ENCODE measurements at places on chromosomes 1 and 21.
A peak's percentile ranks its signal among the peaks of the same experiment; 100 is the strongest.

GRCh38 chr1:57597036-57597435 lies 173.2 kb upstream of the DAB1 start:
- DNase-seq, result no peak

DNA sequence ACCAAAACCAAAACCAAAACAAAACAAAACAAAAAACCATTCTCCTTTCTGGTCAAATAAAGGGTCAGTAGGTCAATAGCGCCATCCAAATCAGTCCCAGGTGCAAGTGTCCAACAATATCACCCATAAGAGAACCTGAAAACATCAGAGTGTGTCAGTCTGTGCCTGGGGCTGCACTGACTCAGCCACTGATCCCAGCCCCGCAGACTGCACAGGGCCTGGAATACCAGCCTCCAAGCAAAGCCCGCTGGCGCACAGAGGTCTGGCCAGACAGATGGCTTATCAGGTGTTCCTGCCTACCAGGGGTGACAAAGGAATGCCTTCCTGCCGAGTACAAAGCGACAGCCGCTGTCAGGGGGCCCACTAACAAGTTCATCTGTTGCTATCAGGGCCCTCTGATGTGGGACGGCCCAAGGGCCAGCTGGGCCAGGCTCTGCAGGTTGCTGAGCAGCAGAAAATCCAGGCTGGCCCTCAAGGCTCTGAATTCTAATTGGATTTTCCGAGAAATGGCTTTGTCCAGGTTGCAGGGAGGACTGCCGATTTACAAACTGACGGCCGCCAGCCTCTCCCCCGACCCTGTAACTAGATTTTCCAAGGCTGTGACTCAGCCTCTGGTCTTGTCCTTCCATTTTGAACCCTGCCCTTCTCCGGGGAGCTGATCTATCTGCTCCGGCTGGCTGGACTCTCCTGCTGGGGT lies 13.7 kb upstream of the TMEM51 start:
- DNase-seq, result peak; percentile 64

DNA sequence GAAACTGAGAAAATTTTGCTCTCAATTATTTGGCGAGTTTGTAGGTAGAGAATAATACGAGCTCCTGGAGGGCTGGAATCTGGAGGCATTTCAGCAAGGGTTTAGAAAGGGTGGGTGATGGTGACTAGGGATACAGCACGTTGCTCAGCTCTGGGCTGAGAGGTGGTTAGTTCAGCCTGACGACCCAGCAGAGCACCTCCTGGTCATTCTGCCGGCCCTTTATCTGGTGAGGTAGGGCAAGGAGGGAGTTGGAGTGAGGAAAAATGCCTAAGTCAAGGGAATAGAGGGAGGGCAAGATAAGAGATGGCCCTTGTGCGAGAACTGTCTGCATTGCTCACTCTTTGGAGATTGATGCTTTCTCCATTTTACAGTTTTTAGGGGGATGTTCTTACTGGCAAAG lies 19.1 kb downstream of the GALNT2 start:
- DNase-seq, result no peak

DNA sequence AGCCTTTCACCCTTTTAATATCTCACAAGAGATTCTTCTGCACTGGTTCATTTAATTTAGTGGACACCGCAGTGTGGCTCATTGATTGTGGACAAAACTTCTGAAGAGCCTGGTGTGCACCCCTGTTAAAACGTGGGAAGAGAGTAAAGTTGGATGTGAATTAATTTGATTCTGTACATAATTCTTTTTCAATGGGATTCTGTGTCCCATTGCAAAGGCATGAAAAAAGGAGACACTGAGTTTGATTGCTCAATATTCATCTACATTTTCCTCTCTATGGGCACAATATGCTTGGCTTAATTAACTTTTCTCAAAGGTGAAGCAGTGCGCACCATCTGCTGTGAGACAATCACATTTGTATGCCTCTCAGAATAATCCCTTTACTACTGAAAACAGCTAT lies 95.1 kb downstream of the BARHL2 start:
- DNase-seq, result no peak

DNA sequence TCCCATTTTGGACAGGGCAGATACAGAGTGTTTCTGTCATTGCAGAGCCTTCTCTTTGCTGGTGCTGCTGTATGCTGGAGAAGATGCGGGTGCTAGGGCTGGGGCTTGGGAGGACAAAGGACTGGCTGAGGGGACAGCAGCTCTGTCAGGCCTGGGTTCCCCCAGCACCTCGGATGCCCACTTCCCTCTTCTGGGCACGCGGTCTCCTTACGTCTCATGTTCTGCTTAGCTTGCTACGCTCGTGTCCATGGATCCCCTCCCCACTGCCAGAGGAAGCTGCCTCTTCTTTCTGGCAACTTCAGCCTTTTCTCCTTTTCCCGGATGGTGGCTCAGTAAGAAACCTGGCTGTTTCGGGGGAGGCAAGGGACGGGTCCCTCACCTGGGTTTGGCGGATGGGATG lies 75.7 kb downstream of the ARHGEF10L start:
- no peak for DNase-seq

DNA sequence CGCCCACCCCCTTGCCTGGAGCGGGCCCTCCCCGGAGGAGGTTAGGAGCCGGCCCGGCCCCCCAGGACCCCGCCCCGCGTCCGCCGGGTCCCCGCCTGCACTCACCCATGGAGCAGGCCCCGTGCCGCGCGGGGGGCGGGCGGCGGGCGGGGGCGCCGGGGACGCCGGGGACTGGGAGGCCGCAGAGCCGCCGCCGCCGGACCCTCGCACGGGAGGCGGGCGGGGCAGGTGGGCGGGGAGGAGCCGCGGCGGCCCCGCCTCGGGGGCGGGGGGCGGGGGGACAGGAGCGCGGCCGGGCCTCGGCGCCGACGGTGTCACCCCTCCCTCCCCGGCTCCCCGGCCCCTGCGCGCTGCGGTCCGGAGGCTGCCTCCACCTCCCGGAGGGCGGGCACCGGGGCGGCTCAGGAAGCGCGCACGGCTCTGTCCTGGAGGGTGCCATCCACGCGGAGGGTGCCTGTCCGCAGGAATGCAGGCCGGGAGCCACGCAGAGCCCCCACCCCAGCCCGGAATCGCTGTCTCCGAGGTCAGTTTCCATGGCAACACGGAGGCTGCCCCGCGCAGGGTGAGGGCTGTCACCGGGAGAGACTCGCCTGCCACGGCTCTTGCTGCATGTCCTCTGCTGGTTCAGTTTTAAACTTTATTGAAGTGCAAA lies 5.9 kb upstream of the PLEKHG5 start:
- no peak for DNase-seq
